Mucosa of gallbladder (tissue), 1 donor: ENCODE measurements at places on chromosomes 16 and 17.

- DNase-seq: no peak
Observed at GRCh38 chr17:14813649-14814370, 451.3 kb downstream of the PMP22 start.

- DNase-seq: peak; percentile 45
Observed at GRCh38 chr16:85291302-85292148, 179.3 kb upstream of the CIBAR2 start.

GRCh38 chr16:80896776-80897175 is 92.4 kb upstream of the CDYL2 start:
- no peak for DNase-seq

GRCh38 chr17:63423963-63424362 is 22.1 kb downstream of the CYB561 start:
- DNase-seq: no peak

GRCh38 chr17:77528516-77529327 is 388.0 kb downstream of the SEC14L1 start:
- no peak for DNase-seq

DNA sequence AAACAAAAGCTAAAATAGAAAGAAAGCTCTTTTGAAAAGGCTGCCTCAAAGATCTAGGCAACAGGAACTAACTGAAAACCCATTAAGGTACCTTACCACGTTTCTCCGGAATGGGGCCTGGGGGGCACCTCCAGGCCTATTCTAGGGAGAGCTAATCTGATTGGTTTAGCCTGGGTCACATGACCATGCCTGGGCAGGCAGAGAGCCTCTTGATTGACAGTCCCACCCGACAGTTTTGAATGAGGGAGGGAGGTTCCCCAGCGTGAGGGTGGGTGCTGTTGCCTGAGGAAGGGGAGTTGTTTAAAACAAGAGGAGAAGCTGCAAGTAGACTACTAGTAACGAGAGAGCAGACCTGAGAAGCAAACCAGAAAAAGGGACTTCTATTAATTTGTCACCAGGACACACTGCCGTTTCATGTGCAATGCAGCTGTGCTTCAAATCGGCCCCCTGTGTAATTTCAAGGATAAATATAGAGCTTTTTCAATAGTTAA is 143.4 kb upstream of the HS3ST2 start:
- DNase-seq: no peak

- no peak for DNase-seq
Observed at GRCh38 chr17:64063088-64063487, 42.7 kb upstream of the ICAM2 start.

DNA sequence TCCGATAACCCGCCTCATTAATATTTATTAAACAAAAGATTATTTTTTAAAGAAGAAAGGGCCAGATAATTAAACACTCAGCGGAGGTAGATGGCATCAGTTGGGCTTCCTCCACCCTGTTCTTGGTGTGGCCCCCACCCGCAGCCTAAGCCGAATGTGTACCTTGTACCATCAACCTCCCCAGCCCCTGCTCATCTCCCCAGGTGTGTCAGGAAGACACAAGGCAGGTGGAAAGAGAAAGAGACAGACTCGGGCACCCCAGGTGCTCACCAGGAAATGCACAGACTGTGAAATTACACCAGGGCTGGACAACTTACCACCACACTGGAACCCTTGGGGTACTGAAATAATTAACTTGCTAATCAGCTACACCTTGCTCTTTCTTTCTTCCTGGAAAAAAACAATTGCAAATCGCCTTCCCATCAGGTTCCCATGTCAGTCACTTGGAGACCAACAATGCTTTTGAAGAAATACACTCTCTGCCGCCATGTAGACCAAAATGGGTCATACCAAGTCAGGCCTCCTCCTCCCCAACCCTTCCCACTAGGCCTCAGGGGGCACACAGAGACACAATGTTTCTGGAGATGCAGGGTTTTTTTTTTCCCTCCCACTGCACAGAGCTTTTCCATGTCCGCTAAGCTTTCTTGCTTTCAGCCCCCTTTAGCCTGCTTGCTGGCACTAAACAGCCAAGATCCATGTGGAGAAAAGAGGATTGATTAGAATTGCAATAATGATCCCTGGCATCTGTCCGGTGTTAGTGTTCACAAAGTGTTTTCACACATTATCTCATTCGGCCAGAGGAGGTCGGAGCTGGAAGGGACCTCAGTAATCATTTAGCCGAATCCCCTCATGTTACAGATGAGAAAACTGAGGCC is 8.6 kb upstream of the LHX1 start:
- DNase-seq: no peak
